ENCODE measurements at places on chromosomes 4 and X.

DNA sequence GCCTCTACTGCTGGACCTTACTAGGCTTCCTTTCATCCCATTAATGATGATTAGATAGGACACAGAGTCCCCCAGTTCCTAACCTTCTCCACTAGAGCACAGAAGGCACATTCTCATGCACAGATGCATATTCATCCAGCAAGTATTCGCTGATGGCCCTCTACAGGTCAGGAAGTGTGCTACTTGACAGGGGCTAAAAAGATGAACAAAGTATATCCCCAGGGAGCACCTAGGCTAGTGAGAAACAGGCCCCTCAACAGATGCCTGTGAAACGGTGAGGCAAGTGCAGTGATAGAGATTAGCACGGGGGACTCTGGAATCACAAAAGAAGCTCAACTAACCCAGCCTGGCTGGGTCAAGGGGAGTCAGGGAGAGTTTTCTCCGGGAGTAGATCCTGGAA lies 95.8 kb downstream of the MGST2 start:
- DNase-seq: peak; percentile 43

DNA sequence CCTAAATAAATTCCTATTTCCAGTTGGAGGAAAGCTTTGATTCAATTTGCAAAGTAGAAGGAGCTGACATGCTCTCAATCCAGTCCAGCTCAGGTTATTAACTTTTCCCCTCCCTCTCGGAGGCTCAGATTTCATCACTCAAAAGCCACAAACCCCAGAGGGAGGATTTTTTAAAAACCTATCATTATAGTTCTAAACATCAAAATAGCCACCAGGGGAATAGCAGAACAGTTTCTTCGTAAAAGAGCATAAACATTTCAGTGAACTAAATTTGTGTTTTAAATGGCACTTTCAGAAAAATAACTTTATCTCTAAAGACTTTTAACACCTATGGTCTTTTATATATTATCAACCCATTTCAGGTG lies 8.8 kb downstream of the GPRIN3 start:
- DNase-seq: peak; percentile 43

DNA sequence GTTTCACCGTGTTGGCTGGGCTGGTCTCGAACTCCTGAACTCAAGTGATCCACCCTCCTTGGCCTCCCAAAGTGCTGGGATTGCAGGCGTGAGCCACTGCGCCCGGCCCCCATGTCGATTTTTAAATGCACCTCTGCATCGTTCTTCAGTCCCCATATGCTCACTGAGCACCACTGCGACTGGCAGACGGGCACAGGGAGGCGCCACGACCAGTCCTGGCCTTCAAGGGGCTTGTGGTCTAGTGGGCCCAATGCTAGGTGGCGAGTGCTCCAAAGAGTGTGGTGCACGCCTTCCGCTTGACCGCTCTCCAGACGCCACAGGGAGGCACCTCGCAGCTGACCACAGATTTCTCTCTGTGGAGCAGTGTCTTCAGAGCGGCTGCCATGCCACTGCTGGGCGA lies 11.7 kb upstream of the MSANTD1 start:
- no peak for DNase-seq

GRCh38 chr4:159106636-159107035 lies 3.8 kb downstream of the RAPGEF2 start:
- no peak for DNase-seq

- no peak for DNase-seq
Measured at GRCh38 chrX:46294234-46294633, 251.0 kb downstream of the ZNF674 start.

- no peak for DNase-seq
Measured at GRCh38 chrX:43971966-43972961, 926 bp downstream of the NDP start.

- no peak for DNase-seq
Measured at GRCh38 chr4:38068107-38068506, 107.9 kb downstream of the PTTG2 start.

GRCh38 chrX:2488621-2489285 lies 12.0 kb downstream of the DHRSX start:
- no peak for DNase-seq

DNA sequence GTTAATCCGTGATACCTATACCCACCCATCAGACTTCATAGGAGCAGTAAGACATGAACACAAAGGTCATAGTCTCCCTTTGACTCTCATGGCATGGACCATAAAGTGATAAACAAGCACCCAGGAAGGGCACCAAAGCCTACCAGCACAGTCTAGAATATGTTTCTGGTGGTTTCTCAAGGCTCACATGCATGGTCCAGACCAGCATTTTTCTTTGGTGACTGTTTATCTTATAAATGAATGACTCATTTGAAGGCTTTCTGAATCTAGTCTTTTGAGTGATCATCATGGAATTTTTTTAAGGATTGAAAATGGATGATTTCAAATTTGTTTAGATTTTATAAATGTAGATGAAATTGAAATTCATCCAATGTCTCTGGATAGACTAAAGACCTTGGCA lies 32.0 kb upstream of the AMELX start:
- no peak for DNase-seq

- no peak for DNase-seq
Measured at GRCh38 chrX:44019911-44020310, 46.7 kb upstream of the NDP start.

- peak; percentile 58 for DNase-seq
Measured at GRCh38 chr4:1910643-1911042, 39.5 kb downstream of the NSD2 start.

GRCh38 chr4:122632396-122633143 lies 11.7 kb upstream of the IL21 start:
- no peak for DNase-seq

DNA sequence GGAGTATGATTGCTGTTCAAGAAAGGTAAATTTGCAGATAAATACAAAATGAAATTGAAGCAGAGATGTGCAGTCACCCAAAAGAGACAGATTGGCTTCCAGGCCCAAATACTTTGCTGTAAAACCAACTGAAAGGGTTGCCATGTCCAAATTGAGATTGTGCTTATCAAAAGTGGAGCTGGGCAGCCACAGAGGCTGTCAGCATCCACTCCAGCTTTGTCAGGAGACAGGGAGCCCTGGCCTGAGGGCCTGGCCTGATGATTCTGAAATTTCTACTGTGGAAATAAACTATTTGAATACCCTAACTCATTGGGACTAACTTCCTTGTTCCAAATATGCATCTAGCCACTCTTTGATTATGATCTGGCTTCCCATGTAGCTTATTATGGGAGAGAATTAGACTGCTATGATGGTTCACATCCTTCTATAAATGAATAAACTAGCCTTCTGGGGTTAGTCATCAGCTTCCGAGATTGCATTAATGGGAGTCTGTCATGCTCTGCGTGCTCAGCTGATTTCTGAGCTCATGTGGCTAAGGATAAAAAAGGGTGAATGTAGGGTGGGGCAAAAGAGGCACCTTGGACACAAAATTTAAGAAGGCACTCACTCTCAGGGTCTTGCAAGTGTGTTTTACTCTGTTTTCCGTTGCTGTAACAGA lies 48.2 kb downstream of the SLC34A2 start:
- no peak for DNase-seq

DNA sequence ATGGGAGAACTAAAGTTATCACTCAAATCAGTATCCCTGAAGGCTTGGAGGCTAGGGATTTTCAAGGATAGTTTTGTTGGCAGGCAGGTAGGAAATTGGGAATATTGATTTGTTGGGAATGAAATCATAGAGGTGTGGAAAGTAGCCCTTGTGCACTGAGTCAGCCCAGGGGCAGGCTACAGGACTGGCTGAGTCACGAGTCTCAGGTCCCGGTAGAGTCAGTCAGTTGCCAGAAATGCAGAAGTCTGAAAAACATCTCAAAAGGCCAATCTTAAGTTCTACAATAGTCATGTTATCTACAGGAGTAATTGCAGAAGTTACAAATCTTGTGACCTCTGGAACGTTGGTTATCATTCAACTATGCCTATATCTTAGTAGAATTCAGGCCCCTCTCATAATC lies 153.1 kb downstream of the GC start:
- DNase-seq: no peak

GRCh38 chrX:65706041-65706828 lies 38.8 kb downstream of the MSN start:
- no peak for DNase-seq

- no peak for DNase-seq
Measured at GRCh38 chr4:41256131-41256739, 493 bp upstream of the UCHL1 start.

DNA sequence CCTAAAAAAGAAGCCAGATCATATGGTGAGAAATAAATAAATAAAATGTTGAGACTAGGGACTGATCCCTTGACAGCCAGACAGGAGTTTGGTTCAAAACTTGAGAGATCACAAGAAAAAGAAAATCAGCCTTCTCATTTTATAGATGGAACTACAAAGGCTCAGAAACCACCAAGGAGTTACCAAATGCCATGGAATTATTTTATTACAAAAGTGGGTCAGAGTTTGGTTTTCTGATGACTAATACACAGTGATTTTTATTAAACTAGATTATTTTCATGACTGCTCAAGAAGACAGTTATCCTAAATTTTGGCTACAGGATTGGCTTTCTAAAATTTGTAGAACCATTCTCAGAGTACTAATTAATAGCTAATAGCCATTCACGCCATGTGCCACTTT lies 6.2 kb downstream of the CXCL1 start:
- no peak for DNase-seq

DNA sequence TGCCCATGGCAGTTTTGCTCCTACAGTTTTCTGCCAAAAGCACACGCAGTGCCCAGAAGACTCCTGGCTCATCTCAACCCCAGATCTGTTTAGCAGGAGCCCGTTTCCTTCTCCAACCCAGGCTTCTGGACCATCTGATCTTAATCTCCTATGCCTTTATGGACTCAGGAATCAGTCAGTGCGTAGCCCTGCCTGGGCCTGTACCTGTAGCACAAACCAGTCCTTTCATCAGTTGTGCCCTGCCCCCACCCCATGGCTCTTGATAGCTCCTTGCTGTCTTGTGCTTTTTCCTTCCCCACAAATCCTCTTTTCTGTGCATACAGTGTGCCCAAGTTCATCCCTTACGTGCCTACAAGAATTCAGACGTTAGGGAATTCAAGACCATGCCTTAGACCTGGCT lies 1.5 kb downstream of the ZNF718 start:
- peak; percentile 35 for DNase-seq

DNA sequence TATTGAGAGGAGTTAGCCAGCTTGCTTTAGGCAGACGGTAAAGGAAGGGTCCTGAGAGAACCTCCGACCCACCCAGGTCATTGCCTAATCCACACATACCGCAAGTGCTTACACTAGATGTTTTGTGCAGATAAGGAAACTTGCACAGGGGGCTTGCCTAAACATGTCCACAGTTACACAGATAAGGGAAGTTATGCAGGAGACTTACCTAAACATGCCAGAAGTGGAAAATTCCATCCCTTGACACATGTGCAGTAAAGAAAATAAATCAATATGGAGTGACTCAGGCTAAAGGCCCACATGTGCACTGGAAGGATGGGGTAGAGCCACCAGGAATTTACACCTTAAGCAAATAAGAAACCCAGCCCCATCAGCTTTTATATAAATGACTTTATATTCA lies 232.8 kb upstream of the HDX start:
- peak; percentile 92 for DNase-seq

- no peak for DNase-seq
Measured at GRCh38 chrX:97740044-97740443, 856.3 kb downstream of the RPA4 start.

DNA sequence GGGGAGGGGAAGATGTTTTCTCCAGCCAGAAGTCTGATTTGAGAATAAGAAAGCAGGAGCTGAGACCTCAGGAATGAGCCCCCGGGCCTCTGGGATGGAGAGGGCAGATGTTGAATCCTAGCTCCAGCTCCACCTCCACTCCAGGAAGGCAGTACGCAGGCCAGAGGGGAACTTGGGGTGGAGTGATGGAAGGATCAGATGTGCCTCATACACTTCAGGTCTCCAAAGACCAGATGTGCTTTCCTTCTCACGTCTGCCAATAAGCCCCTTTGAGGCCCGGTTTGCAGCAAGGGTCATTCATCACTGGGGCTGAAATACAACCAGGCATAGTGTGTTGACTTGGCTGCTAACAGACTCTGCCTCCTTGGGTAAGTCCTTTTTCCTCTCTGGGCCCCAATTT lies 28.1 kb downstream of the STARD8 start:
- DNase-seq: no peak

GRCh38 chr4:91283726-91284230 lies 1020.0 kb upstream of the GRID2 start:
- DNase-seq: no peak

- no peak for DNase-seq
Measured at GRCh38 chr4:38310446-38311043, 350.3 kb downstream of the PTTG2 start.

All from KBM-7 (cell line).